ENCODE measurements at places on chromosomes 1 and 21.

GRCh38 chr1:215669806-215670491, 102.8 kb downstream of the KCTD3 start:
- no peak for DNase-seq

DNA sequence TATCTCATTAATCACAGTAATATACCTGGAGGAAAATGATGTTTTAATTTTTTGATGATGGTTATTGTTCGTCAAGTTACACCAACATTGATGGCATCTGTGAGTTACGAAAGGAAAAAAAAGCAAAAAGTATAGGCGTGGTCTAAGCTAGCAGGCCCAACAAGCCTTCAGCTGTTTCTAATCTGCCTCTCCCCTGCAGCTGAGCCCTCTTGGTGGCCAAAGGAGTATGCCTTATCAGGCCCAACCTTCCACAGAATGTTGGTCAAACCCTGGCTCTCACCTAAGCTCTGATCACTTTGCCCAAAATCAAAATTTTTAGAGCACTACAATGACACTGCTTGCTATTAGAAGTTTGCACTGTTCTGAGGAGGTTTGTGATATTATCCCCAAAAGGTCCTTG, 4.9 kb downstream of the C1orf105 start:
- no peak for DNase-seq

GRCh38 chr1:236608930-236609726, 4.8 kb upstream of the HEATR1 start:
- peak; percentile 52 for DNase-seq

DNA sequence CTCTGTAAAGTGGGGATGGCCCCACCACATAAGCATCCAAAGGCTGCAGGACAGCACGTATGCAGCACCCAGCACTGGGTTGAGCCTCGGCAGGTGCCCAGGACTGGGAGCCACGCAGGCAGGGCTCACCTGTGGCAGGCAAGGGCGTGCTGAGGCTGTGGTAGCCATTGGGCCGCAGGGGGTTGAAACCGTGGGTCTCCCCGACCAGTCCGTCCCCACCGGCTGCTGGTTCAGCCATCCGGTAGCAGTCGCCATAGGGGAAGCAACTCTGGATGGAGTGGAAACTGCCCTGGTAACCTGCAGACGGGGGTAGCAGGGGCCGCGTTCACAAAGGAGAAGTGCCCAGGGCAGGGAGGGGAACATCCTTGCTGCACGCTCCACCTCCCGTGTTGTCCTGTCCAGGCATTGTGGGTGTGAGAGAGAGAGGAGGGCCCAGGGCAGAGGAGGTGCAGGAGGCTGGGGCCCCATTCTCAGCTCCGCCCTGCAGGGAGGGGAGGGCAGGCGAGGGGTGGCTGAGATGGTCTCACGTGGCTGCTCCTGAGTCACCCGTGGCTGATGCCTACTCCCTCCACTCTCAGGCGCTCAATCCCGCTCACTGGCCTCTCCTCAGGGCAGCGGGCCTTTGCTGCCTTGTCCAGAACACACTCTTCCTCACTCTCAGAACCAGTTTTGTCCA, 49.9 kb downstream of the DMRTB1 start:
- DNase-seq: no peak

- DNase-seq: no peak
Measured at GRCh38 chr1:18325136-18325535, 155.6 kb upstream of the KLHDC7A start.

GRCh38 chr1:201460814-201461644, 8.0 kb downstream of the PHLDA3 start:
- DNase-seq: no peak

GRCh38 chr1:175197531-175197930, 5.0 kb upstream of the KIAA0040 start:
- DNase-seq: no peak

DNA sequence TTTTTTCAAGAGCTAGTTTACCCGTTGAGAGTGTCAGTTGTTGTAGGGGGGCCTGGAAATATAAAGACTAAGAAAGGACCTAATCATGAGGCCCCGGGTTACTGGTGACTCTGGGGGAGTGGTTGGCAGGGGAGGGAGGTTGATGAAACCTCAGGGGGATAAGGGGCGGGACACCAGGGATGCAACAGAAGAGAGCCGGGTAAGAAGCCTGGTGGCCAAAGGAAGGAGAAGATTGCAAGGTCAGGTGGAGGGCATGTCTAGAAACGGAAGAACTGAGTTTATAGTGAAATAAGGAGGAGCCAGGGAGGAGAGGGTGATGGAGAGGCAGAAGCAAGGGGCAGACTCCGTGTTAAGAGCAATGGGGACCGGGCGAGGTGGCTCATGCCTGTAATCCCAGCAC, 12.5 kb upstream of the SPOCD1 start:
- no peak for DNase-seq

- no peak for DNase-seq
Measured at GRCh38 chr1:115791816-115792215, 23.3 kb upstream of the CASQ2 start.

DNA sequence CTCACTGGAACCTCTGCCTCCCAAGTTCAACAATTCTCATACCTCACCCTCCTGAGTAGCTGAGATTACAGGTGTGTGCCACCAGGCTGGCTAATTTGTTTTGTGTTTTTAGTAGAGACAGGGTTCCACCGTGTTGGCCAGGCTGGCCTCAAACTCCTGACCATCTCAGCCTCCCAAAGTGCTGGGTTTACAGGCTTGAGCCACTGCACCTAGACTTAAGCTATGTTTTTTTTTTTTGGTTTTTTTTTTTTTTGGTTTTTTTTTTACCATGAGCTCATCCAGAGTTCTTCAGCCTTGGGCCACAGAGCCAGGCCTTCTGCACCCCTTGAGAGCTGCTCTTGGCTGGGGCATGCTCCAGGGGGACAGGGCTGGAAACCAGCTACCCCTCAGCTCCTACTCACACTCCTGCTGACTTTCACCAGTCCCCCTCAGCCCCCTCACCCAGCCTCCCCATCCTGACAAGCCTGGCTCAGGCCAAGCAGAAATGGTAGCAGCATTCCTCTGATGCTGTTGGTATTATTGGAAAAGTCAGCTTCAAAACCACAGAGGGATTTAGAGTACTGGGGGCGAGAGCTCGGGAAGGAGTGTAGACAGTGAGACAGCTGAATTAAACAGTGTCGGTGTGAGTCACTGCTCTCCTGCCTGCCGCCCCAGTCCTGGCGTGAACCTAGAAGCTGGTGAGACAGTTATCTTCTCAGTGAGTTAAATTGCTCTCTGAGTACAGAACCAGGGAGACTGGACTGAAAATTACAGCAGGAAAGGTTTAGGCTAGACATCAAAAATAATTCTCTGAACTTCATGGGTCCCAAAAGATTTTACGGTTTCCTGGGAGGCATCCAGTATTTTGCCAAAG, 63.7 kb downstream of the NAV1 start:
- DNase-seq: no peak

DNA sequence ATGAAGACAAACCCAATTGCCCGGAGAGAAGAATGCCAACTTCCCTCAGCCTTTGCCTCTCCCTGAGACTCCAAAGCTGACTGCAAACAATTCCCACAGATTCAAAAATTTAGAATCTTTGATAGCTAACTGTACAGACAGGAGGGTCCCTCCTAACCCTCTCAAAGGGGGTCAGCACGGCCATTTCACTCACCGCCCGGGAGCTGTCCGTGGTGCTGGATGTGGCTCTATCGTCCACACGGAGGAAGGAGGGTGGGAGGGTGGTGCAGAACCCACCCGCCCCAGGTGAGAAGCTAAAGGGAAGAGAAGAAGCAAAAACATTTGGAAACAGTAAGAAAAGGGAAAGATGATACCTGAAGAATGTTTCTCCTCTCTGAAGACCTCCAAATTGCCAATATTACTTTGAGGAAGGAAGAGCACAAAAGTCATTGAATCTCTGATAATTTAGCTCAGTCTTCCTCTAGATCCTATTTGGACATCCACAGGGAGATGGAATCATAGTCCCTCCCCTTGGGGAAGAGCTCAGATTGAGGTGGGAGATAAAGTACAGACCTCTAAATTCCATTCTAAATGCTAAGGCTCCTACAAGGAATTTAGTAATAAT, 45.6 kb downstream of the RHBG start:
- DNase-seq: no peak

GRCh38 chr1:152039461-152039860, 2.7 kb upstream of the S100A11 start:
- DNase-seq: no peak

DNA sequence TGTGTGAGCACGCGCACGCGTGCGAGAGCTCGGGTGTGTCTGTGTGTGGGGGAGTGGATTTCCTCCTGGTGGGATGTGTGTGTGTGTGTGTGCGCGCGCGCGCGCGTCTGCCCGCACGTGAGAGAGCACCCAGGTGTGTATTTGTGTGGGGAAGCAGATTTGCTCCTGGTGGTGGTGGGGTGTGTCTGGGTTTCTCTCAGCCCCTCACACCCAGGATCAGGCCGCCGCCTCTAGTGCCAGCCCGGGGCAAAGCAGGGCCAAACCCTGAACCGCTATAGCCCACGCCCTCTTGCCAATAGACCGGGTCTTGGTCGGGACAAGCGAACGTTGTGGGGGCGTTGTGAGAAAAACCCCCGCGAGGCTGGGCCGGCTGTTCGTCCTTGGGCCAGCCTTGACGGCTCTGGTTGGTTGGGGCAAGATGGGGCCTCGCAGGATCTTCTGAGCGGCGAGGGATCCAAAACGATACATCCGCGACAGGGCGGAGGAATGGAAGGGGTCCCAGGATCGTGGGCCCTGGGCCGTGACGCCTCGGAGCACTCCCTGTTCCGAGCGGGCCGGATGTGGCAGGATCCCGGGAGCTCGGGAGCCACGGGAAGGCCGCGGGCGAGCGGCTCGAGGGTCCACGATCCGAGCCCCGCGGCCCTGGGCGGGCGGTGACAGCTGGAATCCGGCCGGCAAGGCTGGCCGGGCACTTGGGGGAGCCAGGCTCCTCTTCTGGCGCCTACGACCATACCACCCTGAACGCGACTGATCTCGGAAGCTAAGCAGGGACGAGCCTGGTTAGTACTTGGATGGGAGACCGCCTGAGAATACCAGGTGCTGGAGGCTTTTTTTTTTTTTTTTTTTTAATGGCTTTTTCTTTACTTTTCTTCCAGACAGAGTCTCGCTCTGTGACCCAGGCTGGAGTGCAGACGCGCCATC, 68.2 kb downstream of the RNF187 start:
- peak; percentile 30 for DNase-seq

- DNase-seq: no peak
Measured at GRCh38 chr1:222788402-222789156, 26.3 kb upstream of the DISP1 start.

DNA sequence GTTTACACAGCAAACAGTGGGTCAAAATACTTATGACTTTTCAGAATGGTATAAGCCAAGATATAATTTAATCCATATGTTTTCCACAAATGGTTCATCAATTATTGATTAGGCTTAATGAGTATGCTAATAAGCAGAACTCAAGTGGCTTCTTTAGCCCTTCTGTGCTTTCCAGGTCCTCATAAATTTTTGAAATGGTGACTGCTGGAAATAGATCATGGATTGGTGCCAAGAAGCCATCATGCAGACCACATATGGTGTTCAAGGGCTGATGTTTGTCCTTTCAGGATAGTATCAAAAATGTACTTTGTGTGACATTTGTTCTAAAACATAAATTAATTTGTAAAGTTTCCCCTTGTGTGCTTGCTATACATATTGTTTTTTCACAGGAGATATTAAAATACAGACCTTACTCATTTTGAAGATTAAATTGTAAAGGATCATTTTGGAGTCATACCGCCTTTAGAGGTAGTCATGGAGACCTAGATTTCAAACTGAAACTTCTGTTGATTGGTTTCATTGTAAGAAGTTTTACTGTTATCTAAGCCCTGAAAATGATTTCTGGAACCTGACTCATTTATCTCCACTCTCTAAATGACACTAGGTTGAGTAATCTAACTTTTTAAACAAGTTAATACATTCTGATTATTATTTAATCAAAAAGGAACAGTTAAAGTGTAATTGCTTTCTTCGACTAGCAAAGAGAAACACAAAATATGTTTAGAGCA, 507.9 kb downstream of the PLA2G4A start:
- no peak for DNase-seq

GRCh38 chr1:28194326-28195035, 18.0 kb upstream of the PTAFR start:
- no peak for DNase-seq

Measured in stimulated activated CD4-positive, alpha-beta T cell treated with anti-CD3 and anti-CD28 coated beads, Interleukin-15, amount 100 ng/mL, for 24 hours (primary cell).